Osteoblast (primary cell): ENCODE measurements at places on chromosomes 6 and 20.

DNA sequence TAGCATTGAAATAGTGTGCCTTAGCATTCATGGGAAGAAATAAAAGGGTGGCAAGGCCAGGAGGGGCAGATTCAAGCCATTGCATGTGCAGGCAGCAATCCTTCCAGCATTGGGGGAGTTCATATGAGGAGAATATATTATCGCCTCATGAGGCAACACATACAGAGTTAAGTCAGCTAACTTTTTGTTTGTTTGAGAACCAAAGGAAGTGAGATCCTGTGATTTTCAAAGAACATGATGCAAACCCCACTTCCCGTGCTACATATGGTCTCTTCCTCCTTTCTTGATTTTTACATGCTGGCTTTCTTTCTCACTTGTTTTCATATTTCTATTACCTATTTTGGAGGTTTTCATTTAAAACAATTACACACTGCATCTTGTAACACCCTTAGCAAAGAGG lies 579.7 kb upstream of the ARID1B start:
- no peak for DNase-seq

GRCh38 chr6:100686216-100686615 lies 194.9 kb downstream of the ASCC3 start:
- no peak for DNase-seq

GRCh38 chr6:168080393-168081077 lies 1.5 kb upstream of the FRMD1 start:
- DNase-seq: no peak

DNA sequence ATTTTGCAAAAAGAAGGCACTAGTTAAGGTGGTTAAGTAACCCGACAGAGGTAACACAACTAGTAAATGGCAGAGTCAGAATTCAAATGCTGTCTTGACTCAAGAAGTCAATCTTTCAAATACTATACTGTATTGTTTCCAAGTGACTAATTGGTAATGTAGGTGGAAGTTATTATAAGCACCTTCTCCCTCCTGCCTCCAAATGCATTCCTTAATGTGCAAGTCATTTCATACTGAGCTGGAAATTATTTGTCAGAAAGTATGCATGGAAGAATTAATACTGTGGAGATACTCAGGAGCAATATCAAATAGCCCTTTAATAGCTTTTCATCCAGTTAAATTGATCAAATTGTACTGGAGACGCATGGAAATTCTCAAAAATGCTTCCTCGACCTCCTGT lies 579.1 kb downstream of the DOK5 start:
- no peak for DNase-seq

- DNase-seq: no peak
These were observed 32.0 kb upstream of the POU5F1 start for GRCh38 chr6:31202259-31203166.

- DNase-seq: no peak
These were observed 321.5 kb upstream of the JARID2 start for GRCh38 chr6:14924126-14925024.

DNA sequence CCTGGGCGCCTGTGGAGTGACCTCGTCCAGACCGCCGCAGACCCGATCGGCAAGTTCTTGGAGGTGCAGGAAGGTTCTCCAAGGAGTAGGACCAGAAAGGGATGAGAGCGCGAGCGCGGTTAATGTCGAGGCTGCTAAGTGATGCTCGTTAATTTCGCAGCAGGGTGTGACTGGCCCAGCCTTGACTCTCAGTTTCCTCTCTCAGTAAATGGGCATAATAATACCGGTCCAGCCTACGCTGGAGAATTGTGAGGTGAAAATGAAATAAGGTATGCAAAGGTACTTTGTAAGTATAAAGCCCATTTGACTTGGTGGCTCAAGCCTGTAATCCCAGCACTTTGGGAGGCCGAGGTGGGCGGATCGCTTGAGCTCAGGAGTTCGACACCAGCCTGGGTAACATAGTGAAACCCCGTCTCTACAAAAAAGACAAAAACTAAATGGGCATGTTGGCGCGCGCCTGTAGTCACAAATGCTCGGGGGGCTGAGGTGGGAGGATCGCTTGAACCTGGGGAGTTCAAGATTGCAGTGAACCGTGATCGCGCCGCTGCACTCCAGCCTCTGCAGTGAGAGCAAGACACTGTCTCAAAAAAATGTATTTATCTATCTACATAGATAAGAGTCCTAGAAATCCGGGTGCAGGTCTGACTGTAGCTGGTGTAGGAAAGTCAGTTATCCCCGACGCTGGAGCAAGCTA lies 634 bp upstream of the BTBD9 start:
- DNase-seq: peak; percentile 49

DNA sequence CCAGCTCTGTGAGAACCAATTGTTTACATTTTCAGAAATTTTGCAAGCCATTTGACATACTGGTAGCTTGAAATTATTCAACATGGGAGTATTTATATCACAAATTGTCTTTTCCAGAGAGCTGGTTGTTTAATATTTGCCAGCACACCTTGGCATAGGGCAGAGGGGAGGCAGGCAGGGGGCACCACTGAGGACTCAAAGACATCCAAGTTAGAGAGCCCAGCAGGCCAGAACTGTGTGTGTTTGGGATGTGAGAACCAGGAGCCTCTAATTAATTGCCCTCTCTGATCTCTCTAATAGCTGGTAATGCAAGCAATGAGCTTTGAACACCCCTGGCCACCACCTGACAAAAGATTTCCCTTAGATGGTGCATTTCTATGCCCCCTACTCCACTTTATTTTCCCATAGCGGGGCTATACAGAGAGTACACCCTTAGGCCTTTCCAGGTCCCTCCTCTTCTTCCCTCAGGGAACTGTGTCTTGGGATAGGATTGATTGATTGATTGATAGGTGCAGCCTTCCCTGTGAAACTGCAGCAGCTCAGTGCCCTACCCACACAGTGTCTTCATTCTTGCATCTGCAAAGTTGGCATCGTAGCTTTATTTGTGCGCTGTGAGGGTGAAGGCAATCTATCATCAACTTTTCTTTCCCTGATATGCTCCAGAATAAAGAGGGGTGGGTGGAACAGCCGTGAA lies 29.2 kb downstream of the MOCS1 start:
- DNase-seq: no peak

DNA sequence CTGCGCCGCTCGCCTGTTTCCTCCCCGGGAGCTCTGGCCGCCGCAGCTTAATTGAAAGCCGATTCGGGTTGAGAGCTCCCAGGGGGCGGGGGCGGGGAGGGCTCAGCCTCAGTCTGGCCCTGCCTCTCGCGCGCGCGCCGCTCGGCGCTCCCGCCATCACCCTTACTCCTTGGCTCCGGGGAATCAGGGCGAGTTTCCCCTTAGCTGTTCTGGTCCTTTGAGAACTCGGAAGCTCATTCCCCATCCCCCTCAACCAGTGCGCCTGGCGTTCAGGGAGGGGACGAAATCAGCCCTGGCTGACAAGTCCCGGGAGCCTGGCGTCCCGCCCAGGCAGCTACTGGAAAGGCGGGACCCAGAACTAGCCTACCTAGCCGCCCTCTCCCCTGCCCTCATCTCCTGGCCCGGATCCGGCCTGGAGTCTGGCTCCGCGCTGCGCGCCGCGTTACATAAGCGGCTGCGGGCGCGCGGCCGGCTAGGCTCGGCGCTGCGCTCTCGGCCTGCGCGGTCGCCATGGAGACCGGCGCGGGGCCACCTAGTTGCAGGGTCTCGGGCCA lies 2.8 kb downstream of the SLC12A5 start:
- DNase-seq: peak; percentile 88

DNA sequence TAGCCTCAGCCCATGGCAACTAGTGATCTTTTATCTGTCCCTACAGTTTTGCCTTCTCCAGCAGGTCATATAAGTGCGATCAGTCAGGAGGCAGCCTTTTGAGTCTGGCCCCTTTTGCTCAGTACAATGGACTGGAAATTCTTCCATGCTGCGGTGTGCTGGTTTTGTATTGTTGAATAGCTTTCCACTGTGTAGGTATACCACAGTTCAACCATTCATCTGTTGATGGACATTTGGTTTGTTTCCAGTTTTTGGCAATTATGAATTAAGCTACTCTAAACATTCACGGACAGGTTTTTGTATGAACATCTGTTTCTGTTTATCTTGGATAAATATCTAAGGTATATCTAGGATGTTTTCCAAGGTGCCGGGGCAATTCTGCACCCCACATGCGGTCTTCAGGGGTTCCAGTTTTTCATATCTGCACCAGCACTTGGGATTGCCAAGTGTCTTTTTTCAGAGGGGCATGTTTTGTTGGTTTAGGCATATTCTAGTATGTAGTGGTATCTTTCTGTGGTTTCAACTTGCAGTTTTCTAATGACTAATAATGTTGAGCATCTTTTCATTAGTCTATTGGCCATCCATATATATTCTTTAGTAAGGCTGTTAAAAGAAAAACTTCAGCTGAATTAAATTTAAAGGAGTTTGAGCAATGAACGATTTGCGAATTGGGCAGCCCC lies 141.0 kb downstream of the TFAP2C start:
- DNase-seq: no peak

- DNase-seq: peak; percentile 78
These were observed 4.1 kb upstream of the AIF1 start for GRCh38 chr6:31610968-31611367.

- no peak for DNase-seq
These were observed 4.9 kb downstream of the SDCBP2 start for GRCh38 chr20:1323830-1324597.

DNA sequence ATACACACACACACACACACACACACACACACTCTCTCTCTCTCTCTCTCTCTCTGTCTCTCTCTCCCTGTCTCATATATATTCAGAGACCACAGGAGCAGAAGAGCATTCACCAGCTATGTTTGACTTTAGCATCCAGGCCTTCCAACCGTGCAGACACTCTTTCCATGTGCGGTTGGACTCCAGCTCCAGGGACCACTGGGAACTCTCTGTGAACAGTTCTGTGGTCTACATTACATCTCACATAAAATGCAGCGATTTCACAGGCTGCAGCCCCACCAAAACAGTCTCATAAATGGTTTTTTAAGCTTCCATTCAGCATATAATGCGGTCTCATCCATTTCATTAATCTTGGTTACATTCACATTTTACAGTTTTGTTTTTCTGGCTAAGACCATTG lies 508.4 kb upstream of the SULF2 start:
- DNase-seq: no peak

- no peak for DNase-seq
These were observed 59.9 kb downstream of the TRAM2 start for GRCh38 chr6:52516943-52517342.

DNA sequence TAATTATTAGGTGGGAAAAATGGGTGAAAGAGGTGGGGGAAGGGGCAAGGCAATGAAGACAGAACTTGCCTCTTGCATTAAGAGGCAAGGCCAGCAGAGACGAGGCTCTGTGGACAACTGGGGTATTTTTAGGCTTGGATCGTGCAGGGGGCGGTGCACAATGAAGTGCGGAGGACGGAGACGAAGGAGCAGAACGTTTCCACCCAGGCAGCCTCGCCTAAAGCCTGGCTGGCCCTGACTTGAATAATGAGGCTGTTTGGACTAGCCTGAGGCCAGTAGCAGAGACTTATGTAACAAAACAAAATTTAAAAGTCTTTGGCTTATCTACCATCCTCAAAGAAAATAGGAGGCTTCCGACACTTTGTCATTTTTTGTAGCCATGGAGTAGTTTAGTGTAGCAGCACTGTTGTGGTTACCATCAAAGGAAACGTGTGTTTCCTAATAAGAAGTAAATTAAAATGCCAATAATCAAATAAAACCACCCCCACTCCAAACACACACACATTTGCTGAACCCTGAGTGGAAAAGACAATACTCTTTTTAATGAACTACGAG lies 370.0 kb upstream of the CNR1 start:
- DNase-seq: no peak

- DNase-seq: no peak
These were observed 7.0 kb downstream of the SERAC1 start for GRCh38 chr6:158160932-158161539.

DNA sequence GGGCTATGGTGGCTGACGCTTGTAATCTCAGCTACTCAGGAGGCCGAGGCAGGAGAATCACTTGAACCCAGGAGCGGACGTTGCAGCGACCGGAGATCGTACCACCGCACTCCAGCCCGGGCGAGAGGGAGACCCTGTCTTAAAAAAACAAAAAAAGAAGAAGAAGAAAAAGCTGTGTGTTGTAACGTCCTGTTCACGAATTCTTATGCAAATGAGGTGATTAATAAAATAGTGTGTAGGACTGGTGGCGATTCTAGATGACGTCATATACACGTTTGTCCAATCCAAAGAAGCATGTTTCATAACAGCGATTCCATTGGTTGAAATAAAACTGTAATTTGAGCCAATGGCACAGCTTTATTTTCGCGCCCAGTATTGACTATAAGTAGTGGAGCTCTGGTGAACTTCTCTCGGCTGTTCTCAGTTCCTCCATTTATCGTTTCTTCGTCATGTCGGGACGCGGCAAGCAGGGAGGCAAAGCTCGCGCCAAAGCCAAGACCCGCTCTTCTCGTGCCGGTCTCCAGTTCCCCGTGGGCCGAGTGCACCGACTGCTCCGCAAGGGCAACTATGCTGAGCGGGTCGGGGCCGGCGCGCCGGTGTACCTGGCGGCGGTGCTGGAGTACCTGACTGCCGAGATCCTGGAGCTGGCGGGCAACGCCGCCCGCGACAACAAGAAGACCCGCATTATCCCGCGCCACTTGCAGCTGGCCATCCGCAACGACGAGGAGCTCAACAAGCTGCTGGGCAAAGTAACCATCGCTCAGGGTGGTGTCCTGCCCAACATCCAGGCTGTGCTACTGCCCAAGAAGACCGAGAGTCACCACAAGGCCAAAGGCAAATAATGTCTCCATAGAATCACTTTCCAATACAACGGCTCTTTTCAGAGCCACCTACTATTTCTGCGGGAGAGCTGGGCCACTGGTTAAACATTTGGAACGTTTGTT lies 47.0 kb downstream of the OR2B2 start:
- DNase-seq: peak; percentile 94

DNA sequence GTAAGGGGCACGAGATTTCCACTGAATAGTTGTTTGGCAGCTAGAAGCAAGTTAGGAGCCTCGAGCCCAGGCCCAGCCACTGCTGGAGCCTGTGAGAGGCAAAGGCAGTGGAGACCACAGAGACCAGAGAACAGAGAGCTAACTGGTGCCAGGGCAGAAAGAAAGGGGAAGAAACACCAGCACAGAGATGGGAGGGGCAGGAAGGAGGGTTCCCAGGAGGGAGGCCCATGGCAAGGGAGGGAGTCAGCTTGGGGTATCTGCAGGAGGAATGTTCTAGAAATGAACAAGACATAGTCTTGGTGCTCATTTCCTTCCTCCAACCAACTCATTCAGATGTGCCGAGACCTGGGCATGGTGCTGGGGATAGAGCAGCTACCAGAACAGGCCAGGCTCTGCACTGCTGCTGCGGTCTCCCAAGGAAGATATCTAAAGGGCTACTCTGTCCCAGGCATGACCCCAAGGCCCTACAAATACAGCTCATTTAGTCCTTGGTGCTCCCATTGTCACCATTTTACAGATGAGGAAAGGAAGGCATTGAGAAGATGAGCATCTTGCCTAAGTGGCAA lies 10.7 kb downstream of the ANGPT4 start:
- no peak for DNase-seq

- peak; percentile 42 for DNase-seq
These were observed 39.5 kb downstream of the C20orf203 start for GRCh38 chr20:32634041-32634805.

- DNase-seq: peak; percentile 81
These were observed 145.5 kb upstream of the RNF24 start for GRCh38 chr20:4160761-4161305.
